ENCODE measurements at places on chromosomes 13 and 19. TPM values are rescaled to one million over a fixed set of nuclear protein-coding genes. Genes with fewer than 3 reads are reported as not detected.
A peak's percentile ranks its signal among the peaks of the same experiment; 100 is the strongest.

DNA sequence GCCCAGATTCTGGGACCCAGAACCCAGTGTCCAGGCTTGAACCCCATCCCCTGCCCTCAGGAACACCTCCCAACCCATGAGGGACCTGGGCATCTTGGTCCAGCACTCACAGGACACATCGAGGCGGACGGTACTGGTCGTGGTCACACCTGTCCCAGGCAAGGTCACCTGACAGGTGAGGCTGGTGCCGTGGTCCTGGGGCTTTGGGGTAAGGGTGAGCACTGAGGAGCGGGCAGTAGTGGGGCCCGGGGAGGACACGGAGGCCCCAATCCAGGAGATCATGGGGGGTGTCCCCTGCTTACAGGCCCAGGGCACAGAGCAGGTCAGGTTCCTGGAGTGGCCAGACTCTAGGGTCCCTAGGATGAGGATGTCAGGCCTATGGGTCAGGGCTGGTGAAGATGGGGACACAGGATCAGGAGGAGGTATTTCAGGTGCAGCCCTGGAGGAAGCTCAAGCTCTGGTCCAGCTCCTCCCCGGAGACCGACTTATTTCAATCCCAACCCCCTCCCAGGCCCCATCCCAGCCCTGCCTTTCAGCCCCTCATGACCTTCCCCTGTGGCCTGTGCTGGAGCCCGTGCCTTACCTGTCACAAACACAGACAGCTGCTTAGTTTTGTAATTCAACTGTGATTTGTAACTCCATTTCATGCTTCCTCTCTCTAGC is 772 bp downstream of the SIGLEC8 start:
- H3K4me3 ChIP-seq, result no peak overlapping the region
- no peaks in the 10 kb centered on the region for H3K36me3 ChIP-seq
- no peak for DNase-seq

The UBL3 gene
- 56.1 TPM for total RNA-seq

DNA sequence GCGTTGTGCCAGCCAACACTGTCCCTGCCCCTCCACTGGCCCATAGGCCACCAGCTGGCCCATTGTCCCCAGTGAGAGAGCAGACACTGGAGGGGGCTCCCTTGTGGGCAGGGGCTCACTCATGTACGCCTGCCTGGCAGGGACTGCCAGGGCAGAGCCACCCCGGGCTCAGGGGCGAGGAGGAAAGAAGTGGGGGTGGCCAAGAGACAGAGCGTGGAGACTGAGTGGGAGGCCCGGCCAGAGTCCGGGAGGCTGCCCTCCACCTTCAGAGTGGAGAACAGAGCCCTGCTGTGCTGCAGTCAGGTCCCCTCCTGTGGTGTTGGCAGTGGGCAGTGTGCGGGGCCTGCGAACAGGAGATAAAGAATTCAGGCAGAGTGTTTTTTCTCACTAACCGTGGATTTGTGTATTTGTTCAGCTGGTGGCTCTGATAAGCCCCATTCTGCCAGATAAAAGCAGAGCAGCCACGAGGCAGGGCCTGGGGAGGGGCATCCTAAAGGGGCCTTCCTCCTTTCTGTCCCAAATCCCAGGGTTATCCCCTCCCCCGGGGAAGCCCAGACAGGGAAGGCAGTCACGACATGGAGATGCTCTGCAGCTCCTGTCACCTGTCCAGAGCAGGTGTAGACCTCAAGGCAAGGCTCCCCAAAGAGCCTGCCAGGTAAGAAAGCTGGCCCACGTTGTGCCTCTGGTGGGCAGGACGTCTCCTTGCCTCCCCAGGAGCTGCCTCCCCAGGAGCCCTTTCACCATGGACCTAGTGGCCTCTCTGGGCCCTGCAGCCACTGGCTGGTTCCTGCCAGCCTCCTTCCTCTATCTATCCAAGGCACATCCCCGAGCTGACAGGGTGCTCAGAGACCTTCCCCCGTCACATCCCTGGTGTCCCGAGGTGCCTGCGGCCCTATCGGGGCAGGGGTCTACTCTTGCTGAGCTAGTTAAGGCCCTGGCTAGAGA is 33.0 kb downstream of the LYL1 start:
- no peak overlapping the region for H3K4me3 ChIP-seq
- H3K27me3 ChIP-seq, result no peaks in the 10 kb centered on the region
- peak overlapping the region; percentile 17 for H3K27ac ChIP-seq
- H3K36me3 ChIP-seq, result peaks cover 9% of the 10 kb centered on the region

The C5AR1 gene
- total RNA-seq, result 58.9 TPM

- H3K27ac ChIP-seq, result no peak overlapping the region
- H3K4me3 ChIP-seq, result no peak overlapping the region
- no peaks in the 10 kb centered on the region for H3K4me1 ChIP-seq
- DNase-seq, result no peak
- no peaks in the 10 kb centered on the region for H3K36me3 ChIP-seq
Measured at GRCh38 chr19:6838062-6838655, 49.2 kb upstream of the ADGRE1 start.

DNA sequence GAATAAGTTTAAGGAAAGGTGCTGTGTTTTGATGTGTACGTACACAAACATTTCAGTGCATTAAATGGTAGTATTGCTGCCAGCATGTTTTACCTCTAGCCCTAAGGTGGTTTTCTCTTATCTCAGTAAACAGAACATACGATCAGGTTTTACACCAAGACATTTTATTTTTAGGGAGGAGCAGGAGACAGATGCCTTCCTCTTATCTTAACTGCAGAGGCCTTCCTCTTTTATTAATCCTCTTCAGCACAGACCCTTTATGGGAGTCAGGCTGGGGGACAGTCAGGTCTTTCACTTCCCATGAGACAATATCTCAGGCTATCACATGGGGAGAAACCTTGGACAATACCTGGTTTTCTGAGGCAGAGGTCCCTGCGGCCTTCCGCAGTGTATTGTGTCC is 14.9 kb upstream of the ZNF611 start:
- no peak for DNase-seq
- H3K36me3 ChIP-seq, result no peaks in the 10 kb centered on the region
- no peaks in the 10 kb centered on the region for H3K4me1 ChIP-seq
- H3K27ac ChIP-seq, result no peak overlapping the region

The ZNF253 gene
- total RNA-seq, result 8.1 TPM

- H3K36me3 ChIP-seq, result no peaks in the 10 kb centered on the region
- H3K27ac ChIP-seq, result peak overlapping the region; percentile 74
- DNase-seq, result no peak
- peak overlapping the region; percentile 37 for H3K4me3 ChIP-seq
Measured at GRCh38 chr13:33205804-33206221, 79.7 kb downstream of the STARD13 start.

The PLPPR3 gene
- total RNA-seq, result 0.46 TPM

DNA sequence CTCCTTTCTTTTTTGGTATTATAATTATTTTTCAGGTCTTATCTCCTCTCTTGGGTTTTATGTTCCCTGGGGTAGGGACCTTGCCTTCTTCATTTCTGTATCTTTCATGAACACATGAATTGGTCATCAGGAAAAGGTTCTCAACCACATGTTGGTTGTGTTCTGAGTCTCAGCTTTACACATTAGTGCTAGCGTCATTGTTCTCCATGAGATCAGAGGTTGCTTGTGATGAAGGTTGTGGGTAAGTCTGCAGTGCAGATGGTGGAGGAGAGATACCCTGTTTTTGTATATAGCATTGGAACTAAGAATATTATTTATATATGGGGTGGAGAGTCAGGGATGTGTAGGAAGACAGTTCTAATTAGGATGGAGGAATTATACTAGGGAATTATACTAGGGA is 24.5 kb upstream of the CEACAM8 start:
- no peak overlapping the region for H3K4me3 ChIP-seq
- DNase-seq, result no peak
- peaks cover 24% of the 10 kb centered on the region for H3K27me3 ChIP-seq
- no peak overlapping the region for H3K27ac ChIP-seq
- no peaks in the 10 kb centered on the region for H3K4me1 ChIP-seq
- no peaks in the 10 kb centered on the region for H3K36me3 ChIP-seq

GRCh38 chr19:482186-483041 is 13.9 kb upstream of the MADCAM1 start:
- no peaks in the 10 kb centered on the region for H3K36me3 ChIP-seq
- no peaks in the 10 kb centered on the region for H3K4me1 ChIP-seq
- no peak for DNase-seq

DNA sequence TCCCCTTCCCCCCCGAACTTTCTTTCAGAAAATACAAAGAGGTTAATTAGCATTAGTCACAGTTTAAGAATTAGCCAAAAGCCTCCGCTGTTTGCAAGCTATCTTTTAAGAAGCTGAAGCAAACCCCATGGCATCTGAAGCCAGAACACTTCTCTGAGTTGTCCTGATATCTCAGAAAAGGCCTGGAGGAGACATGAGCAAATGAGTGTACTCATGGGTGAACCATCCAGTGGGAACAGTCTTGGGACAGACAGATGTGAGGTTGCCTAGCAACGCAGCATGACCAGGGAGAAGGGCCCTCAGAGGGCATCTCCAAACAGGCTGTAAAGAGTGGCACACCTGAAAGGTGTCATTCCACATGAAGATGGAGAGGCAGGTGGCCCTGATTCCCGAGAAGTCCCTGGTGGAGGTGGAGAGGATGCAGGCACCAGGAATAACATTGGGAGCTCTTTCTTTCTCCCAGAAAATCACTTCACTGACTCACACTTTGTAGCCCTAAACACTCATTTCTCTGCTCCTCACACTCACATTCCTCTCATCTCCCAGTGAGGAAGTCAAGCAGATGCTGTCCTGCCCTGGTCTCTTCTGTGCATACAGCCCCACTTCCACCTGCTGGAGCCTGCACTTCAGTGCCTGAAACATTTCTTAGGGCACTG is 87.0 kb upstream of the TSHZ3 start:
- H3K4me3 ChIP-seq, result no peak overlapping the region
- H3K36me3 ChIP-seq, result no peaks in the 10 kb centered on the region
- no peaks in the 10 kb centered on the region for H3K4me1 ChIP-seq
- no peak for DNase-seq
- no peak overlapping the region for H3K27ac ChIP-seq
